ENCODE measurements at places on chromosomes 4 and X.
A peak's percentile ranks its signal among the peaks of the same experiment; 100 is the strongest.

DNA sequence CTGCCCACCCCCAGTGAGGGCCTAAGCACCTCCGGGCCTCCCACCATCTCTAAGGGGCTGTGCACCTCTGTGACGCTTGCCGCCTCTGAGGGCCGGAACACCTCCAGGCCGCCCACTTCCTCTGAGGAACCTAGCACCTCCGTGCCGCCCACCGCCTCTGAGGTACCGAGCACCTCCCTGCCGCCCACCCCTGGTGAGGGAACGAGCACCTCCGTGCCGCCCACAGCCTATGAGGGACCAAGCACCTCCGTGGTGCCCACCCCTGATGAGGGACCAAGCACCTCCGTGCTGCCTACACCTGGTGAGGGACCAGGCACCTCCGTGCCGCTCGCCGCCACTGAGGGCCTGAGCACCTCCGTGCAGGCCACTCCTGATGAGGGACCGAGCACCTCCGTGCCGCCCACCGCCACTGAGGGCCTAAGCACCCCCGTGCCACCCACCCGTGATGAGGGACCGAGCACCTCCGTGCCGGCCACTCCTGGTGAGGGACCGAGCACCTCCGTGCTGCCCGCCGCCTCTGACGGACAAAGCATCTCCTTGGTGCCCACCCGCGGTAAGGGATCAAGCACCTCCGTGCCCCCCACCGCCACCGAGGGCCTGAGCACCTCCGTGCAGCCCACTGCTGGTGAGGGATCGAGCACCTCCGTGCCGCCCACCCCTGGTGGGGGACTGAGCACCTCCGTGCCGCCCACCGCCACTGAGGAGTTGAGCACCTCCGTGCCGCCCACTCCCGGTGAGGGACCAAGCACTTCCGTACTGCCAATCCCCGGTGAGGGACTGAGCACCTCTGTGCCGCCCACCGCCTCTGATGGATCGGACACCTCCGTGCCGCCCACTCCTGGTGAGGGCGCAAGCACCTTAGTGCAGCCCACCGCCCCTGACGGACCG, 977 bp downstream of the MAGEE1 start:
- peak; percentile 1 for DNase-seq

DNA sequence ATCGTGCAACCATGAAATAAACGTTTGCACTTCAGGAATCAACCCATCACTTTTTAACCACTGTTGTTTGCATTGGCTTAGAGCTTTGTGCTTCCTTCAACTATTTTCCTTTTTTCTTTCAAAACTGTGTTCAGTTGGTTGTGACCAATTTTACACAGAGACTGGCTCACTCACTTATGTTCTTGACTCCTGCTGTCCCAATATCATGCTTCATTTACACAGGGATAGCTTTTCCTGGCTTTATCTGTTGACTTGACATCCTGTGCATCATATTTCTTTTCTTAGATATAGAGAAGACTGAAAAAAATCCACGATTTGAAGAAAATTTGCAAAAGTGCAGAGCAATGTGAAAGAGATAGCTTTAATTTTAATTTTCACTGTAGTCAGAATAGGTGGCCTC, 38.8 kb downstream of the REPS2 start:
- no peak for DNase-seq

DNA sequence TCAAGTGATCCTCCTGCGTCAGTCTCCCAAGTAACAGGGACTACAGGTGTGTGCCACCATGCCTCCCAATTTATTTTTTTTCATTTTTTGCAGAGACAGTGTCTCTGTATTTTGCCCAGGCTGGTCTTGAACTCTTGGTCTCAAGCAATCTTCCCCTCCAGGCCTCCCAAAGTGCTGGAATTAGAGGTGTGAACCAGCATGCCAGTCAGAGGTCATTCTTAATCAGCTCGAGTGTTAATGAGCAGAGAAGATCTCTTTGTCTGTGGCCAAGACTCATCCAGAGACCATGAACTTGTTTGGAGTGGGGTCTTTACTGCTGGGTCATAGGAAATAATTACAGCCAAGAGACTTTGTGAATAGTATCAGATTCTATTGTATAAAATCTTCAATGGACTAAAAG, 99.2 kb upstream of the AP1S2 start:
- no peak for DNase-seq

- DNase-seq: no peak
Measured at GRCh38 chr4:99135541-99136162, 8.4 kb downstream of the ADH4 start.

DNA sequence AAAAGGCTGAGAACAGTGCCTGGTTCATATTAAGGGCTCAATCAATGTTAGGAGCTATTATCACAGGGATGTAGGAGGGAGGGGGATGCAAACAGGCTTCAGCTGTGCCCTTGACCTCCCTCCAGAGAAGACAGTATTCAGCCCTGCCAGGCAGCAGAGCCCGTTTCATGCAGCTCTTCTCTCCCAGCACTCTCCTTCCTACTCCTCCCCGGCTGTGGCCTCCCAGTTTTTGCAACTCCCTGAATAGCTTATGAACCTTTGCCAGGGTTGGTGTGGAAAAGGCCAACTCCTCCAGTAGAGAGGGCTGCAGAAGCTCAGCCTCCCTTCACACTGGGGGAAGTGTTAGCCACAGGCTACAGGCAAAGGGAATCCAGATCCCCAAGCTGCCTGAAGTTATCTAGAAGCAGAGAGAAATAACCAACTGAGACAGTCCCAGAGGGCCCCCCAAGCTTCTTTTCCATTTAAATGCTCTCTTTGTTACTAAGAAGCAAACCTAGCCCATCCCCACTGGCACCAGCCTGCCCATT, 31.7 kb upstream of the APLN start:
- DNase-seq: no peak

- DNase-seq: no peak
Measured at GRCh38 chrX:148914783-148915182, 414.4 kb downstream of the AFF2 start.

DNA sequence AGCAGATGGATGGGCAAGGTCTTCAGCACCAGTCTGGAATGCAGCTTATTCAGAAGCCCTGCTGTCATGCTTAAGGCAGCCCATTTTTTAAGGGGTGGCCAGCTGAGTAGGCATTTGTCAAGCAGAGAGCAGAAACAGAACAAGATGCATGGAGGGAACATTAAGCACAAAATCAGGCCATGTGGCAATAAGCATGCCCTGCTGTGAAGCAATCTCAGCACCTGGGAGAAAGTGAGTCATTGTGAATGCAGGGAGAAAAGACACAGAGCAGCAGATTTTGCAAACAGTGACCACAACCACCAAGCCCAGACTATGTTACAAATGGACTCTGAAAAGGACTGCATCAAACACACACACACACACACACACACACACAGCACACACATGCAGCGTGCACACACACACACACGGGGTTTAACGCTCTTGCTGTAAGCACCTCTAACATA, 94.1 kb upstream of the GALNT7 start:
- DNase-seq: no peak

DNA sequence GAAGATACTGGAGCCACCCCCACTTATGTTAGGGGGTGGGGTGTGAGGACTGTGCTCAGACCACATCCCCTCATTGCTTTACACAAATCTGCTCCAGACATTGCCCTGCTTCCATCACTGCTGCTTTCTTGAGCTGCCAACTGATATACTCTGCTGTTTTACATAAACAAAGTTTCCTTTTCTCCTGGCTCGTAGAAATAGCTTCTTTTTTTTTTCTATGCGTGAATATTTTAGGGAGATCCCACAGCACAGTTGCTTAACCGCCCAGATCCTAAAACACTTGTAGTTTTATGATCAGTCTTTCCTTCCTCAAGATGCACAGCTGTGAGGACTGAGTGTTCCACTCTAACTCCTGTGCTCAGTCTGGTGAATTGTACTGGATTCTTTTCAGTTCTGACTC, 768.4 kb downstream of the PCDH18 start:
- DNase-seq: no peak

DNA sequence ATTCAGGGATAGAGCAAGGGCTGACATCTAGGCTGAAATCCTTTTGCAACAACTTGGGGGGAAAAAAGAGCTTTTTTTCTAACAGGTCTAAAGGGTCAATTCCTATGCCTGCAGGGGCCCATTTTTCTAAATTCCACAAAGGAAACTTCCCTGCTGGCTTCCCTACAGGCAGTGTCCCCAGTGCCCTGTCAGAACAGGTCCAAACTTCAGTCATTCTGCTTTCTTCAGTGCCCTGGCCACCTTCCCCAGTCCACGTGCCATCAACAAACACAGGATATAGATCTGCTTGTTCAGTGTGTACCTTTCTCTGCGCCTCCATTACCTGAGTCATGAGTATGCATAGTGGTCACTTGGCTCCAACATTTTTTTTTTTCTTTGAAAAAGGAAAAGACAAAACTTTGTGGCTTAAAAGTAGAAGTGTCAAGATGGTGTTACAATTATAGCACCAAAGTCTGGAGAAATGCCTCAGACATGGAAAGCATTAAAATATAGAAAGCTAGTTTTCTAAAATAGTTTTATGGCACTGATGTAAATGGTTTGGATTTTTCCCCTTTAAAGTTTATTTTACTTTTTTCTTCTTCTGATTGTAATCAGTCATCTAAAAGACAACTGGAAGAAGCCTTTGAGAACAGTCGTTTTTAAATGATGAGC, 84.0 kb upstream of the JADE1 start:
- DNase-seq: no peak

DNA sequence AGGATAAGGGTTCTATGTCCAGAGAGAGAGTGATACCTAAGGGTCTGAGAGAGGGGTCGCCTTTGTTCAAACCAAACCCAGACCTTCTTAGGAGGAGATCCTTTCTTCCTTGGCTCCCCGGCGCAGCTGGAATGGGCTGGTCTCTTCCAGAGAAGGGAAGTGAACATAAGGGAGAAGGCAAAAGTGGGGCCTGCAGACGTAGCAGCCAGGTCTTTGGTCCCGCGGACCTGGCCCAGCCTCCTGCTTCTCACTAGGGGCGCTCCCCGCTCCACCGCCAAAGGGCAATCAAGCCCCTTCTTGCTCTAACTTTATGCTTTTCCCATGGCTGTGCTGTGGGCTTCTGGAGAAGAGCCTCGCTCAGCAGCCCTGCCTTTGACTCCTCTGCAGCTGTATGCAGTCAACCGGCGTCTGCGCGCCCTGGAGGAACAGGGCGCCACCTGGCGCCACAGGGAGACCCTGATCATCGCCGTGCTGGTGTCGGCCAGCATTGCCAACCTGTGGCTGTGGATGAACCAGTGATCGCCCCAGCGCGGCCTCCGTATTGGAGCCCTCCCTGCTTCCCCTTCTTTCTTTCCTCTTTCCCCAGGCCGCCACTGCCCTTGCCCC, 6.5 kb downstream of the FATE1 start:
- DNase-seq: no peak

- no peak for DNase-seq
Measured at GRCh38 chr4:79922011-79922410, 151.0 kb downstream of the ANTXR2 start.

DNA sequence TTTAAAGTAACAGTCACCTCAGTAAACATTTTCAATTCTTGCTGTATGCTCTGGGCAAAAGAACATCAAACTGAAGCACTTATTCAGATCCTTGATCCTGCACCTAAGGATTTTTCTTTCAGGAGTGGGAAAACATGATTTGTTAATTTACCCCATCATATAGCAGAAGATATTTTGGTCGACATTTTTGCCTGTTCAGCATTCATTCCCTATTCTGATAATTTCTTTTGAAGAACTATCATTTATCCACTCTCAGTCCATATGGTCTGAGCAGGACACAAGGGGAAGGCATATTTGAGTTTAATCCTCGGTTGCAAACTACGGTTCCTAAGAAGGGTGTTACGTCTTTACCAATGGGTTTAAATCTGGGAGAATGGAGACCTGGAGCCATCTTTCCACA, 1.2 kb upstream of the CLOCK start:
- DNase-seq: no peak

GRCh38 chr4:117987464-117987863, 46.8 kb upstream of the NDST3 start:
- DNase-seq: no peak

- no peak for DNase-seq
Measured at GRCh38 chr4:153295131-153295755, 49.2 kb upstream of the MND1 start.

DNA sequence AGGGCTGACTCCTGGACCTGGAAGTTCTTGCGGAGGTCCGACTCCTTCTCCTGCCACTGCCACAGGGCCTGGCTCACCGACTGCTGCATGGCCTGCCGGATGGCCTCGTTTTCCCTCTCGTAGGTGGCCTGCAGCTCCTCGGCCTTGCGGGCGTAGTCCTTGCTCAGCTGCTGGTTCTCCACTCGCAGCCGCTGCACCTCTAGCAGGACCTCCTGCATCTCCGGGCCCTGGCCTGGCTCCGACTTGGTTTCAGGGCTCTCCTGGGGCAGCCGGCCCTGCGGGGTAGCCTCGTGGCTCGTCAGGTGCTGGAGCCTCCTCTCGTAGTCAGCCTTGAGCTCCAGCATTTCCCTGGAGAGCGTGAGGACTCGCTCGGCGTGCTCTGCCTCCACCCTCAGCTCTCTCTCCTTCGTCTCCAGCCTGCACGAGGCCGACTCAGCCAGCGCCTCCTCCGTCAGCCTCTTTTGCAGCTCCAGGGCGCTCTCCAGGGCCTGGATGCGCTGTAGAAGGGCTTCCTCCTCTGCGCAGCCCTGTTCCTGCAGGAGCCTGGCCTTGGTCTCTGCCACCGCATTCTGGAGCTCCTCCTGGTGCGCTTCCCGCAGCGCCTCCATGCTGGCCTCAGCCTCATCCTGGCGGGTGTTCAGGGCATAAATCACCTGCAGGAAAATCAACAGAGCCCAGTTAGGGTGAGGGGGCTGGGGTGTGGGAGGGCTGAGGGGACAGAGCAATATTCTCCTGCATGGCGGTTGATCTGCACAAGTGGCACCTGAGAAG, 72.2 kb downstream of the FAM184B start:
- DNase-seq: no peak

DNA sequence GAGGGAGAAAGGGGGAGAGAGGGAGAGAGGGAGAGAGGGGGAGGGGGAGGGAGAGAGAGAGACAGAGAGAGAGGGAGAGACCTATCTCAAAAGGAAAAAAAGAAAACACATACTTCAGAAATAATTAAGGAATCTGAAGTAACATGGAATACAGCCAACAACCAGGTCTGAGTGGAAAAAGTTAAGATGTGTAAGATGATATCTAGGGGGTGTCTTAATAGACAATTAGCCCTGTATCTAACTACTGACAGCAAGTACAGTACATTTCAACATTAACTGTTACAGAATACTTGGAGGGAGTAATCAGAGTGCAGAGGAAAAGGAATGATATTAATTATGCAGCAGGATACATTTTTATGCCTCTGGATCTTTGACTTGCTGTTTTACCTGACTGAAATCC, 22.4 kb downstream of the NUP54 start:
- DNase-seq: no peak

GRCh38 chr4:110850461-110851442, 227.9 kb upstream of the PITX2 start:
- no peak for DNase-seq

DNA sequence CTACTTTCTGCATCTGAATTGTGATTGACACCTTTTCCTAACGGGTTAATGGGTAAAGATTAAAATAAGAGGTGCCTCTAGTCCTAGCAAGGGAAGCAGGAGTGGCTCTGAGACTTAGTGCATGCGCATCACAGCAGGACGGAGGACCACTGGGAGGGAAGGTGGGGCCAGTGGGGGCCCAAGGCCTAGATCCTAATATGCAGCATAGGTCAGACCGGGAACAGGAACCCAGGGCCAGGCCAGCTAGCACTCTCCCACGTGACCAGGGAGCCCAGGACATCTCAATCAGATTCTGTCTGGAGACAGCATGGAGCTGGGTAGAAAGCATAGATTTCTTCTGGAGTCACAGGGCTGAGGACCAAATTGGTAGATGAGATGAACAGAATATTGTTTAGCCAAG, 55.7 kb downstream of the RASL11B start:
- DNase-seq: no peak

- DNase-seq: no peak
Measured at GRCh38 chr4:155529272-155529671, 137.4 kb upstream of the GUCY1A1 start.
